Fibroblast of the conjunctiva (primary cell): ENCODE measurements at places on chromosomes 4 and X.

DNA sequence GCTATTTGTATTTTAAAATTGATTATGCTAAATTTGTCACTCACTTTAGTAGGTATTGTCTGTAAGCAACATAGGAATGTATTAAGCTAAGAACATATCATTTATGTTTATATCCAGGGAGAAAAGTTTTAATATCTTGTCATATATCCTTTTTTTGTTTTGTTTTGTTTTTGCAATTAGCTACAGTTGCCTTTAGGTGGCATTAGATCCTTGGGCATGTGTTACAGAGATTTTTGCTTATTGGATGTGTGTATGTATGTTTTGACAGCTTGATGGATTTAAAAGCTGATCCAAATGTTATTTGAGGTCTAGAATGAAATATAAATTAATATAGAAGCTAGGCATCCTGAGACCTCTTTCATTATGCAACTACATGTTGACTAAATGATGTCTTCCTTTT is 36.1 kb upstream of the OTUD4 start:
- peak; percentile 41 for DNase-seq

- peak; percentile 71 for DNase-seq
Observed at GRCh38 chrX:120791013-120791643, 84.5 kb downstream of the CT47B1 start.

DNA sequence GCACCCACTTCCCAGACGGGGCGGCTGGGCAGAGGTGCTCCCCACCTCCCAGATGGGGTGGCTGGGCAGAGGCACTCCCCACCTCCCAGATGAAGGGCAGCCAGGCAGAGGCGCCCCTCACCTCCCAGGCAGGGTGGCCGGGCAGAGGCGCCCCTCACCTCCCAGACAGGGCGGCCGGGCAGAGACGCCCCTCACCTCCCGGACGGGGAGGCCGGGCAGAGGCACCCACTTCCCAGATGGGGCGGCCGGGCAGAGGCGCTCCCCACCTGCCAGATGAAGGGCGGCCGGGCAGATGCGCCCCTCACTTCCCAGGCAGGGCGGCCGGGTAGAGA is 61.2 kb downstream of the UPRT start:
- DNase-seq = no peak

DNA sequence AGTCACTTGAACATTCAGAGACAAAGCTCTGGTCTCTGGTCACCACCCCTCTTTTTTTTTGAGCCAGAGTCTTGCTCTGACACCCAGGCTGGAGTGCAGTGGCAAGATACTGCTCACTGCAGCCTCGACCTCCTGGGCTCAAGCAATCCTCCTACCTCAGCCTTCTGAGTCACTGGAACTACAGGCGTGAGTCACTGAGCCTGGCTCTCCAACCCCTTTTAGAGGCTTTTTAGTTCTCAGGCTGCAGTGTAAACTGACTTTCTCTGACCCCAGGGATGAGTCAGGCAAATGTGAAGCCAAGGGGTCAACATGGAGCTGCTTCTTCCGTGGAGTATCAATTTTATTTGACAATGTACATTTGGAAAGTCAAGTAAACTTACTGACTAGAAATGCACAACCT is 229.2 kb downstream of the PTTG2 start:
- peak; percentile 59 for DNase-seq

DNA sequence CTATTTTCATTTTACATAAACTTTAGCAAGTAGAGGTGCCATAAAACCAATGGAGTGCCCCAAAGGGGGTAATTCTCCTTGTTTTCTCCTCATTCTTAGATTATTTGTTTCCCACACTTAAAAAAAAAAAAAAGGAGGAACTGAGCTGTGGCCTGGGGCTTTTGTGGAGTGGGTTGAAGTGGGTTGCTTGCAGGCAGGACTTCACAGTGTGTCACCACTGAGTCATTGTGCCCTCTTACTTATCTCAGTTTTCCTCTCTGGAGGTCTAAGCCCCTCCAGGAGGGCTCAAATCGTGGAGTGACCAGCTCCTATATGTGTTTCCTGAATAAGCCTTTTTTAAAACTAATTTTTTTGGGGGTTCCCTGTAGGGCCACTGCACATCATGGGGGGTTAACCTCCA is 69.0 kb downstream of the SLC16A2 start:
- no peak for DNase-seq

GRCh38 chrX:19174401-19175025 is 52.2 kb upstream of the ADGRG2 start:
- DNase-seq = peak; percentile 21

GRCh38 chrX:69361311-69361845 is 142.7 kb upstream of the NALF2 start:
- peak; percentile 42 for DNase-seq

DNA sequence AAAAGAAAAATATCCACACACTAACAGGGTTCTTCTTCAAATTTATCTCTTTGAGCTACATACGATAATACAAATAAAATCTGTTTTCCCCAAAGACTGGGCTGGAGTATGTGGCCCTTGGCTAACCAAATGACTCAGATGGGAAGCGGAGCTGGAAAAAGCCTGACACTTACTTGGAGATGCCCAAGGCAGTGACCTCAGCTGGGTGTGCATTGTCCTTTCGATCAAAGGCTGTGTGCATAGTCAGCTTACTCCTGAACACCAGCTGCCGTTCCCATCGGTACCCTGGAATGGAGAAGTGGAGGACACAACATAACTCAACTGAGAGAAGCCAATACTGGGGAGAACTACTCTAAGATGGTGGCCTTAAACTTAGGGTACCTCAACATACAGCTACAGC is 95.1 kb downstream of the CDS1 start:
- no peak for DNase-seq

DNA sequence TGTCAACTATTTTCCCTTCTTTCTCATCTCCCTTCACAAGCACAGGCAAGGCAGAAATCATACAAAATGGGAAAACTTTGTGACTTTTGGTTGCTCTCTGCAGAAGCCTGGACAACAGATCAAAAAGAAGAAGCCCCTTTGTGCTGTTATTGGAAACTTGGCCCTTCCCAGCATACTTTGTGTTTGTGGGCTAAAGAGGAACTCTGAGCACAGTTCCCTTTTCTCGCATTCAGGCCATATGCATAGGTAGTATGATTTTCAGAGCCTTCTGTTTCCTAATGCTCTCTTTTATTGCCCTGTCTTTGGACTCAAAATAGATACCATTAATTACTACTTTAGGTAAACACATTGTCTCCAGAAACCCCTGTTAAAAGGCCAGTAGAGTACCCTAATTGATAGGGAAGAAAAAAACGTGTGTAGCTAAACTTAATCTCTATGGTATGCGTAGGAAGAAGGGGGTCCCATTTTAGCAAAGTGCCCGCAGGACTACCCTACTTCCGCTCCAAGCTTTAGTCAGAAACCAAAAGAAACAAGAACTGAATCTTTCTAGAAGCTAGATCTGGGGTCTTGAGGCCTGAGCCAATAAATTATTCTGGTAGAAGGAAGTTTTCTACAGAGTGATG is 26.6 kb downstream of the VSIG4 start:
- DNase-seq = no peak

GRCh38 chr4:142547974-142548373 is 298.1 kb downstream of the INPP4B start:
- no peak for DNase-seq

DNA sequence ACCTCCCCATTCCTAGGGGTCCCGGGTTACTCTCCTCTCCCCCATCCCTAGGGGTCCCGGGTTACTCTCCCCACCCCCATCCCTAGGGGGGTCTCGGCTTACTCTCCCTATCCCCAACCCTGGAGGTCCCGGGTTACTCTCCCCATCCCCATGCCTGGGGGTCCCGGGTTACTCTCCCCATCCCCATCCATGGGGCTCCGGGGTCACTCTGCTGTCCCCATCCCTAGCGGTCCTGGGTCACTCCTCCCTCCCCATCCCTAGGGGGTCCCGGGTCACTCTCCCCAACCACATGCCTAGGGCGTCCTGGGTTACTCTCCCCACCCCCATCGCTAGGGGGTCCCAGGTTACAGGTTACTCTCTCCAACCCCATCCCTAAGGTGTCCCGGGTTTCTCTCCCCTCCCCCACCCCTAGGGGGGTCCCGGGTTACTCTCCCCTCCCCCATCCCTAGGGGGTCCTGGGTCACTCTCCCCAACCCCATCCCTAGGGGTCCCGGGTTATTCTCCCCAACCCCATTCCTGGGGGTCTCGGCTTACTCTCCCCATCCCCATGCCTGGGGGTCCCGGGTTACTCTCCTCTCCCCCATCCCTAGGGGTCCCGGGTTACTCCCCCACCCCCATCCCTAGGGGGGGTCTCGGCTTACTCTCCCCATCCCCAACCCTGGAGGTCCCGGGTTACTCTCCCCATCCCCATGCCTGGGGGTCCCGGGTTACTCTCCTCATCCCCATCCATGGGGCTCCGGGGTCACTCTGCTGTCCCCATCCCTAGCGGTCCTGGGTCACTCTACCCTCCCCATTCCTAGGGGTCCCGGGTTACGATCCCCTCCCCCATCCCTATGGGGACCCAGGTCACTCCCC is 821 bp downstream of the ASMTL start:
- DNase-seq = no peak

DNA sequence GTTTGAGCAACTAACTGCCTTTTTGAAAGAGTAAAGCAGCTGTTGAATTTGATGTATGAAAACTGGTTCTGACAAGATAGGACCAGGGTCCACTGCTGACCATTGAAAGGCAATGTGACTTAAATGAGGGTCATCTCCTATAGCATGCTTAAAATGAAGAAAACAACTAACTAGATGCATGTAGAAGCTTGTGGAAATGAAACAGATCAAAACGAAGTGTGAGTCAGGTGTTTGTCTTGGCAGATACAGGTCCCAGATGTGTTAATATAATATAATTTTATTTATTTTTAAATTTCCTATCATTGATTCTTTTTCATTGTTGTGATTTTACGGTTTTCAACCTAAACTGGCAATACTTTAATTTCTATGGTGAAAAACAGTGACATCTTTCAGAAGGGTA is 83.6 kb downstream of the ATOH1 start:
- DNase-seq = no peak

GRCh38 chrX:44675362-44676024 is 132.8 kb upstream of the FUNDC1 start:
- DNase-seq = peak; percentile 84

- DNase-seq = peak; percentile 42
Observed at GRCh38 chr4:177250056-177250696, 59.5 kb upstream of the NEIL3 start.

GRCh38 chr4:80112236-80112635 is 39.2 kb upstream of the ANTXR2 start:
- peak; percentile 83 for DNase-seq

- DNase-seq = no peak
Observed at GRCh38 chrX:23118163-23118562, 118.4 kb downstream of the DDX53 start.

GRCh38 chr4:88219099-88219498 is 60.7 kb upstream of the ABCG2 start:
- DNase-seq = peak; percentile 37

GRCh38 chrX:129613596-129613995 is 41.2 kb downstream of the APLN start:
- DNase-seq = no peak

GRCh38 chr4:95410387-95410977 is 138.3 kb downstream of the UNC5C start:
- DNase-seq = no peak

- DNase-seq = no peak
Observed at GRCh38 chrX:3142259-3143042, 101.2 kb downstream of the ARSF start.

GRCh38 chr4:111923786-111924185 is 221.5 kb upstream of the FAM241A start:
- no peak for DNase-seq
